ENCODE measurements at places on chromosomes 7 and 10. TPM values are rescaled to one million over a fixed set of nuclear protein-coding genes. Genes with fewer than 3 reads are reported as not detected.

UNC5B gene
- total RNA-seq = 20.6 TPM

AGAP5 gene
- 2.9 TPM for total RNA-seq

GNB2 gene
- 38.5 TPM for total RNA-seq

VSIR gene
- total RNA-seq = 20.6 TPM

COL17A1 gene
- 2.3 TPM for total RNA-seq

Measured in fibroblast of the aortic adventitia (primary cell).